Retina (tissue), 1 donor: ENCODE measurements at places on chromosomes 6 and 20.

GRCh38 chr20:54061101-54061881, 9.1 kb downstream of the BCAS1 start:
- DNase-seq, result no peak

GRCh38 chr20:50315586-50316551, 125.2 kb downstream of the CEBPB start:
- no peak for DNase-seq

GRCh38 chr6:169156108-169156792, 97.4 kb downstream of the THBS2 start:
- no peak for DNase-seq

DNA sequence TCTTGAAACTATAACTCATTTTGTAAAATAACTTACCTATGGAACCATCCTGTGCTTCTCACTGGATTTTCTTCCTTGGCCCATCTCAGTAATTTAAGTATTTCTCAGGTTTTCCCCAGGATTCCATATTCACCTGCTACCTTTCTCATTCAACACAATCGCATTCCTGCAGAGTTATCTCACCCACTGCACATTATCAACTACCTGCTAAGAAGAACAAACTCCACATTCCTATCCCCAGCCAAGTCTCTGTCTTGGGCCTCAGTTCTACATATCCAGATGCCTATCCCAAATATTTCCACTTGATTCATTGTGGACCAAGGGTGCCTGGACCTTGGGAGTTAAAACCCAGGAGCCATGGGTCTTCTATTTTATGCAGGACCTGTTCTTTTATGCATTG, 60.2 kb upstream of the KCNQ5 start:
- DNase-seq, result no peak

- no peak for DNase-seq
These were observed 40.2 kb upstream of the RBM24 start for GRCh38 chr6:17240803-17241500.

DNA sequence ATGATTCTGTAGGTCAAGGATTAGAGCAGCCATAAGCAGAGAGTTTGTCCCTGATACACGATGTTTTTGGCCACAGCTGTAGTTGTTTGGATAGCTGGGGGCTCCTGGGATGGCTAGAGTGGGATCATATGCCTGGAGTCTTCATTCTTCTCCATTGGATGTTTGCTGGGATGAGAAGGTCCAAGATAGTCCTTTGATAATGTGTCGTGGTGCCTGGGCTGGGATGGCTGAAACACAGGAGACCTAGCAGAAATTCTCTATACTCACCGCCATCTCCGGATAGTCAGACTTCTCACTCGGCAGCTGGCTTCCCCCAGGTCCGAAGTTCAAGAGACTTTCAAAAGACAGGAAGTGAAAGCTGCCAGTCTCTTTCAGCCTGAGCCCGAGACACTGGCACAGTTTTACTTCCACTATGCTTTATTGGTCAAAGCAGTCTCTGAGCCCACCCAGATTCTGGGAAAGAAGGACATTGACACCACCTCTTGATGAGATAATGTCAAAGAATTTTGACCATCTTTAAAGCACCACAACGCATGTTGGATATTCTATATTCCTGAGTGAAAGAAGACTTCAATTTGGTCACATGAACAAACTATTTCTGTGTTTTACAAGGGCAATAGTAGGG, 16.0 kb downstream of the MARCKS start:
- no peak for DNase-seq

DNA sequence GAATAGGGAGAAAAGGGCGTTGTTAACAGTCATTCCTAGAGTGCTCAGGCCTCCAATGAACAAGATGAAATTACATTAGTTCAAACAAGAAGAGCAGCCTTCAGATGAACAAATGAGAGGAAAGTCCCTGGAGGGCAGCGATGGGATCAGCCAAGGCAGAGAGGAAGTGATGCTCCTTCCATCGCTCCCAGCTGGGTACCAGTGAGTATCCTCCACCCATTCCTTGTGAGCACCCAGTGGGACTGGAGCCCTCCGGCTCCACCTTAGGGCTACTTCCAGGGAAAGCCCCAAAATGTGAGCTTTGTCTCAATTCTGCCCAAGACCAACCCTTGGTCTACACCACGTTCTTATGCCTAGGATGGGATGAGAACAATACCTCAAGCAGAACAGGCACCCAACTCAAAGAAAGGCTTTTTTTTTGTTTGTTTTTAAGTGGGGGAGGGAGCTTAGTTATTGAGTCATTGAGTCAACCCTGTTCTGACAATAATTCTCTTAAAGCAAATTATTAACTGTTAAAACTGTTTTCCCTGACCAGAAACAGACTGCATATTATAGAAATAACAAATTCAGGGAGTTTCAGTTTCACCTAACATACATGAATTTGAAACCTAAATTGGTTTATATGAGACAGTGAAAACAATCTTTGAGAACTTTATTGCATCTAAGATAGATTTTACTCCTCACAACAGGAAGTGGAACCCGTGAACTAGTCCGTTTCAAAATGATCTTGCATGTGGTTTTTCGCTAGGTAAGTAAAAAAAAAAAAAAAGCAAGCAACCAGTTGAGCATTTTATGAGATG, 106.9 kb downstream of the IPCEF1 start:
- DNase-seq, result no peak

DNA sequence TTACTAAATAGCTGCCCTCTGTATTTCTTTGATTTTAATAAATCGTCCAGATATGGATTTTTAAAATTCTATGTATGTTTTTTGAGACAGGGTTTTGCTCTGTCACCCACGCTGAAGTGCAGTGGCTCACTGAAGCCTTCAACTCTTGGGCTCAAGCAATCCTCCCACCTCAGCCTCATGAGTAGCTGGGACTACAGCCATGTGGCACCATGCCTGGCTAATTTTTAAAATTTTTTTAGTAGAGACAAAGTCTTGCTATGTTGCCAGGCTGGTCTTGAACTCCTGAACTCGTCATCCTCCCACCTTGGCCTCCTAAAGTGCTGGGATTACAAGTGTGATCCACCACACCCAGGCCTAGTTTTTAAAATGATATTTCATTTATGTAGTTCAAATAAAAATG, 47.4 kb upstream of the DDR1 start:
- no peak for DNase-seq

- DNase-seq, result no peak
These were observed 4.1 kb upstream of the CALHM5 start for GRCh38 chr6:116507324-116507723.

- DNase-seq, result no peak
These were observed 764 bp downstream of the BAG6 start for GRCh38 chr6:31651602-31652191.

- DNase-seq, result no peak
These were observed 18.7 kb upstream of the RNF144B start for GRCh38 chr6:18368277-18369105.

DNA sequence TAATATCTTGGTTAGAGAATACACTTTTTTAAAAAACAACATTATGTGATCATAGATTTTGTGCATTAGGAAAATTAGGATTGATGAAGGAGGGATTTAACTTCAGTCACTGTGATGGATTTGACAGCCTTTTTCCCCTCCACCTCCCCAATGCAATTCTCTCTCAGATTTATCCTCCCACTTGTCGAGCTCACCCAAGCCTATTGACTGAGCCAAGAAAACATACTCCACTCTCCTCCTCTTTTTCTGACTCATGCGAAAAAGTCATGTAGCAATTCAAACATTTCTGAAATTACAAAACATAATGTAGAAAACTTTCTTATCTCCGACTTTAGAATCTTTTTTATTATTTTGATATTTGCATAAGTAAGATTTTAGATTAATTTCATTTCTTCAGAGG, 24.1 kb downstream of the KLHL32 start:
- DNase-seq, result no peak

GRCh38 chr6:53547166-53547810, 2.4 kb upstream of the GCLC start:
- no peak for DNase-seq

DNA sequence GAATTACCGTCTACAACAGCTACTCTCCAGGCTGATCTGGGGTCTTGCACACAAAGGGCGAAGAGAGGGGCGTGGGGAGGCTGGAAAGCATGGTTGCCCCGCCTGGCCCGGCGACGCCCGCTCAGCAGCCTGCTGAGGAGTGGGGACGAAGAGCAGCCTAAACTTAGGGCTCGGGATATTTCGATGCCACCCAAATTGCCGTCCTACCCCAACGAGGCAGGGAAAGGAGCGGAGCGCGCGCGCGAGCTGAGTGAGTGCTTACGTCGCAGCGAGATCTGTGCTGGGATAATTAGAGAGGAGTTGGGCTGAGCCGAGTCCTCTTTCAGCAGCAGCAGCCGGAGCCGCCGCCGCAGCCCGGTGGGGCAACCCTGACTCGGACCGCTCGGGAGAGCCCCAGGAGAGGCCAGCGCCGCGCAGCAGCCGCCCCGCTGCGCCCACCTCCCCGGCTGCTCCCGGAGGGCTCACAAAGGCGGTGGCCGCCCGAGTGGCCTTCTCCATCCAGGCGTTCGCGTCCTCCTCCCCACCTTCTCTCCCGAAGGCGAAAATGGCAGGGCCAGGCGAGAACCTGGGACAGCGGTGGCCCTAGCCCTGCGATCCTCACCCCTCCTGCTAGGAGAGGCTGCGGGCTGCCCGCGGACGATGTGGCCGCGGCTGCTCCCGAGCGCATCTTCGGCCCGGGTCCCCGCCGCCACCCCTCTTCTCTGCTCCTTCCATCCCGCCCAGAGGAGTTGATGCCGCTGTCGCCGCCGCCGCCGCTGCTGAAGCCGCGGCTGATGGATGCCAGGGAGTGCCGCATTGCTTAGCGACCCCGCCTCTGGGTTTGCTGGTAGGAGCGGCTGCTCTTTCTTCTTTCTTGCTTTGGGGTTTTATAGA, at the start of gene CLVS2:
CLVS2 (plus strand) TSS at position 315 of the 873 bp plus-strand sequence. CDS start 1,543 bp downstream, outside the sequence.
- DNase-seq, result peak; percentile 99

DNA sequence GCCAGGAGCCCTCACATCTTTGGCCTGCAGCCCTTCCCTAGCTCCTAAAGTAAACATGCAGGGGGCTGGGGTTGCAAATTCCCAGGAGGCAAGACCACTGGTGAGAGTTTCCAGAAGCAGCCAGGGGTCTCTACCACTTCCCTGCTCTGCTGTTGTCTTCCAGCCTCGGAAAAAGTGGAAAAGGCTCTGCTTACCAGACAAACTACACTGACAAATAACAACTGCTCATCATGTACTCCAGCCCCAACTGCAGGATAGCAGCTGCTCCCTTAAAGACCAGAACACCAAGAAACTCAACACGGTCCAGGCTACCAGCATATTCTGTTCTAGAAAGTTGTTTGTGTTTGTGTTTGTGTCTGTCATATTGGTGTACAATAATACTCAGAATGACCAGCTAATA, 187.5 kb upstream of the MARCKS start:
- DNase-seq, result no peak

GRCh38 chr6:73157870-73158269, 67.4 kb downstream of the KHDC1L start:
- no peak for DNase-seq

- no peak for DNase-seq
These were observed 270.5 kb downstream of the NRN1 start for GRCh38 chr6:5736016-5736738.

DNA sequence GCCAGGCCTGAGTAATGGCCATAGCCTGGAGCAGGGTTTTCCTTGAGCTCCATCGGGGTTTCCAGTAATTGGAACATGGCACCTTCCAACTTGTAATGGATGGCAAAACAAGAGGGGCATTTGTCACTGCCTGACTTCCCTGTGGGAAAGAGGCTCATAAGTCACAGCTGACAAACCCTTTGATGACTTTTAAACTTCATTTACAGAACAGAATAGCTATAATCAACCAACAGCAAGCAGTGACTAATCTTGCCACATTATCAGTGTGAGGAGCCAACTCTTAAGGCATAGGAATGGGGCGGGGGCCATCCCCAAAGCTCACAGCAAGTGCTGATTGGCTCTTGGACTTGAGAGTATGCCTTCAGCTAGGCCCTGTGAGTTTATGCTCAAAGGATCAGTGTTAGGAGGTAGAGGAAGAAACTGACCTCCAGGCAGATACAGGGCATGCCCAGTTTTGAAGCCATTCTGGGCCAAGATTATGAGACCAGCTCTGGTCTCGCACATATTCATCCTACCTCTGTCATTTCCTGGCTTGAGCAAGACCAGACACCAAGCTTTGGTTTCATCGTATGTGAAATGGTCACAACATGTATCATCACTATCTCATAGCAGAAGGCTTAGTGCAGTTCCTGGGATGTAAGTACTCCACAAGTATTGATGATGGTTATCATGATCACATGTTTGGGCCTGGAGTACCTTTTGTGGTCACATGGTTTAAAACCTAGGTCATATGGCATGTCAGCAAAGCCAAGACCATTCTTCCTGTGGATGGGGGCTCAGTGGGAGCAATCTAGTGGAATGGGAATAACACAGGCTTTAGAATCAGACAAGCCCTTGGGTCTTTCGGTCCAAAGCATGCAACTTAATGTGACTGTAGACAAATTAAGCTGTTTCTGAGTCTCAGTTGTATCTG, 49.2 kb downstream of the EIF2S2 start:
- no peak for DNase-seq

GRCh38 chr20:36827541-36828279, 48.2 kb upstream of the TLDC2 start:
- DNase-seq, result no peak

- DNase-seq, result no peak
These were observed 74.2 kb downstream of the TAF4 start for GRCh38 chr20:61991476-61991875.

GRCh38 chr20:8133851-8134451, 1.9 kb downstream of the PLCB1 start:
- DNase-seq, result no peak

GRCh38 chr20:56627122-56628014, 1.7 kb upstream of the TFAP2C start:
- DNase-seq, result peak; percentile 46

DNA sequence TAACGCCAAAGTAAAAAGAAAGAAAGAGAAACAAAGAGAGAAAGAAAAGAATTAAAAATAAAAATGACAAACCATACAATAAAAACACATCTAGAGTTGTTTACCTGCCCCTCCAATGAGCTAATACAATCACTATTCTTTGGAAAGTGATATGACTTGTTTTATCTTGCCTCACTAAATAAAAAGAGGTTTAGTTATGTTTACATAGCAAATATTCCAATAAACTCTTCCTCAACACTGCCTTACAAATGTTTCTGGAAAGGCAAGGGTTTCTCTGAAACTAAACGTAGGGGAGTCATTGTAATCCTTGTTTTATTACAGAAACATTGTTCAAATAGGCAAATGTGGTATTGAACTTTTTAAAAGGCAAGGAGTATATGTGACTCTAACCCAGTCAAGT, 396.2 kb downstream of the EPM2A start:
- no peak for DNase-seq

- DNase-seq, result no peak
These were observed 9.4 kb upstream of the PERP start for GRCh38 chr6:138116661-138116999.

DNA sequence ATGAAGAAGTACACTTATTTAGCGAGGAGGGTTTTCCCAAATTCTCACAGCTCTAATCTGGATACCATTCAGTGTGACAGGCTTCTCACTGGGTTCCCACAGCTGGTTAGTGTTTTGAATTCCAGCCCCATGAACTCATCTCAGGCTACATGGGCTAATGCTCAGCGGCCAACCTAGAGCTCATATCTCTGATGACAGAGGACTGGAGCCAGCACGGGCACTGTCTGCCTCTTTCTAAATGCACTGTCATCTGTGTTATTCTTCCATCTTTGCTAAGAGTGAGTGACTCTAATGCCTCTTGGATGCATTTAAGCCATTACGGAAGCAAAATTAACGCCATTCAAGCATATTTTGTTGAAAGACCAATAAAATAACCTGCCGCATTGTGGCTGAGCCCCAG, 308.9 kb upstream of the JAG1 start:
- no peak for DNase-seq
